ENCODE measurements at places on chromosomes 2 and 18.

GRCh38 chr2:200091126-200091525 lies 135.7 kb downstream of the MAIP1 start:
- no peak for DNase-seq

DNA sequence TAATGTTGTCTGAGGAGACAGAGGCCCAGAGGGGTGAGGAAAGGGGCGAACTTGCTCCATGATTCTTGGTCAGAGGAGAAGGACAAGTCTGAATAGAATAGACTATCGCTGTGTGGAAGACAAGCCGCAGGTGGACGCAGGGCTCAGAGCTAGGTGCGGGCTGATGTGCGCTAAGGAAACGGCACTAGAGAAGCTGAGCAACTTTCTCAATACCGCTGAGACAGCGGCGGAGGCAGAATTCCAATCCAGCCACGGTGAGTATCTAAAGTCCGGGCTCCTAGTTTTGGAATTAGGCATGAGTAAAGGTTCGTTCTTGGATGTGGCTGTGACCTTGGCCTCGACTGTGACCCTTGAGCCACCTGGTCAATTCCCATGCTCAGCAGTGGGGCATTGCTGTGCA lies 47.8 kb downstream of the CAPN13 start:
- no peak for DNase-seq

DNA sequence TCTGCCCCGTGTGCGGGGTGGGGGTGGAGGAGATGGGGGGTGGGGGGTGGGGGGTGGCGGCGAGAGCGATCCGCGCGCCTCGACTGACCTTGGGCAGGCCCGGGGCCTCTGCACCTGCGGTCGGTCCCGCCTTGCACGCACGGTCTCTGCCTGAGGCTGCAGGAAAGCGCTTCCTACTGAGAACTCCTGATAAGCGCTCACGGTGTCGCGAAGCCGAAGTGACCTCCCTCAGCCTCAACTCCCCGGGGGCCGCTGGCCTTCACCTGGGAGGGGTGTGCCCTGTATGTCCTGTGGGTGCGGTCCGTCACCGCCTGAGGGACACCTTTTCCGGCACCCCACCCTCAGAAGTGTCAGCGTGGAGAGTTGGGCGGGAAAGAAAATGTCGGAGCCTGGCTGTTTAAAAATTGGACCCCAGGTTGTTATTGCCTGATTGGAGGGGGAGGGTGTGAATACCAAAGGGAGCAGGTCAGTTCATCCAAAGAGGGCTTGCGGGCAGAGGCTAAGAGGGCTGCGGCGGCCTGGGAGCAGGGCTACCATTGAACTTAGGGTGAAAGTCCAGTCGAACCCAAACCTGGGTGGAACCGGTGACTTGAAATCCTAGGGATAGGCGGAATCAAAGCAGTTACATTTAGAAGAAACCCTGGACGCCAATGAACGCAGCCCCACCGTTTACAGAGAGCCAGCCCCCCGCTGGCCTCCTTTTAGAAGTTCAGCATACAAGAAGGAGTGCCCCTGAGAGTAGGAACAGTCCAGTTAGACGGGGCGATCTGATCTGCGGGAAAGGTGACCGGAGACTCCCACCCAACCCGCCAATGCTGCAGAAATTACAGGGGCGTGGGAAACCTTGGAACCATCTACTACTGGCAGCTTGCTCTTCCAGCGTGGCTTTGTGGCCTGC lies 1.2 kb downstream of the MAL start:
- DNase-seq, result no peak

DNA sequence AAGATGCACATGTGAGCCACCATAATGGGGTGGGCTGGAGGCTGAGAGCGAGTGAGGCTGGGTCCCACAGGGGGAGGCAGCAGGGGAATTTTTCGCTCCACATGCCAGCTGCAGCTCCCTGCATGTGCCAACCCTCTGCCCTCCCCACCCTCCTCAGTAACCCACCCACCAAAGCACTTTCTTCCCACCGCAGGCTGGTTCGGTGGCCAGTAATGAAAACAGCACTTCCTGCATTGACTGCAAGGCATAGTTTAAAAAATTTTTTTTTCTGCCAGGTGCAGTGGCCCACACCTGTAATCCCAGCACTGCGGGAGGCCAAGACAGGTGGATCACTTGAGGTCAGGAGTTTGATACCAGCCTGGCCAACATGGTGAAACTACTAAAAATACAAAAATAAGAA lies 147.5 kb upstream of the TTC39C start:
- no peak for DNase-seq

DNA sequence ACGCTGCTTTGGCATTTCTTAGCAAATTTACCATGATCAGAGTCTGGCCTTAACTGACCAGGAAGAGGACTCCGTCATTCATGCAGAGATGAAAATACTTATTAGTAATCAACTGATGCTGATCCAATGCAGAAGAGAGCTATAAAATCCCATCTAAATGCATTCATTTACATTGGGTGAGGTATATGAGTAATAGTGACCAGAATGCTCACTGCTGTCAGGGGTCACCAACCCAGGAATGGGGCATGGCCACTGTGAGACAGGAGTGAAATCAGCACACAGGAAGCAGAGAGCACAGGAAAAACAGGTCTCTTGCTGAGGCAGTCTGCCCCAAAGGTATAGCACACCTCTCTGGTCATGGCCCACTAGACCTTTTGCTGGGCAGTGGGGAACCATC lies 68.1 kb upstream of the TMEM247 start:
- no peak for DNase-seq

- no peak for DNase-seq
Measured at GRCh38 chr2:215744514-215744913, 268.8 kb downstream of the MREG start.

GRCh38 chr2:124536591-124536990 lies 511.5 kb downstream of the CNTNAP5 start:
- no peak for DNase-seq

DNA sequence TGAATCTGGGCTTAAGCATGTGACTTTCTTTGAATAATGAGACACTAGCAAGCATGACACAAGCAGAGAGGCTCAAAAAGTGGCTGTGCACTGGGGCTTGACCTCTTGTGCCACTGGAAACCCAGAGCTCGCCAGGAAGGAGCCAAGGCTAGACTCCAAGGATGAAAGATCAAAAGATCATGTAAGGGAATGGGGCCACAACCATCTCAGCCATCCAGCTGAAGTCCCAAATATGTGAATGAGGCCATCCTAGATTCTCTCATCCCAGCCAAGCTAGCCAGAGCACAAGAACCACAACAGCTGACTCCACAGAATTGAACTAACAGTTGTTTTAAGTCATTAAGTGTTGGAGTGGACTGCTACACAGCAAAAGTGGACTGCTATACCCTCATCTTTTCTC lies 288.1 kb downstream of the CCDC178 start:
- DNase-seq, result no peak

GRCh38 chr18:269480-270095 lies 1.7 kb upstream of the THOC1 start:
- no peak for DNase-seq

GRCh38 chr2:37287966-37288365 lies 36.7 kb downstream of the PRKD3 start:
- no peak for DNase-seq
